ENCODE measurements at places on chromosomes 1 and 21.

DNA sequence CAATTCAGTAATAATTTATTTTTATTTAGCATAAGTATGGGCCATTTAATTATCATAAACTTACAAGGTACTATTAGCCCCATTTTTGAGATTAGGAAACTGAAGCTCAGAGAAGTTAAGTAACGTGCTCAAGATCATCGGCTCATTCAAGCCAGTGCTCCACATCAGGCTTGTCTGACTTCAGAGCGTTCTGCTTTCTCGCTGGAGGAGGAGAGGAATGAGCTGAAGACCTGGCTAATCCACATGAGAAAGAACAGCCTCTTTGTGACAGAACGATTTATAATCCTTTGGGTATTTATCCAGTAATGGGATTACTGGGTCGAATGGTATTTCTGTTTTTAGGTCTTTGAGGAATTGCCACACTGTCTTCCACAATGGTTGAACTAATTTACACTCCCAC is 39.7 kb downstream of the DDX20 start:
- DNase-seq = no peak

- DNase-seq = no peak
Measured at GRCh38 chr1:201039876-201040275, 16.4 kb upstream of the KIF21B start.

- no peak for DNase-seq
Measured at GRCh38 chr1:114588196-114588689, 6.8 kb upstream of the BCAS2 start.

DNA sequence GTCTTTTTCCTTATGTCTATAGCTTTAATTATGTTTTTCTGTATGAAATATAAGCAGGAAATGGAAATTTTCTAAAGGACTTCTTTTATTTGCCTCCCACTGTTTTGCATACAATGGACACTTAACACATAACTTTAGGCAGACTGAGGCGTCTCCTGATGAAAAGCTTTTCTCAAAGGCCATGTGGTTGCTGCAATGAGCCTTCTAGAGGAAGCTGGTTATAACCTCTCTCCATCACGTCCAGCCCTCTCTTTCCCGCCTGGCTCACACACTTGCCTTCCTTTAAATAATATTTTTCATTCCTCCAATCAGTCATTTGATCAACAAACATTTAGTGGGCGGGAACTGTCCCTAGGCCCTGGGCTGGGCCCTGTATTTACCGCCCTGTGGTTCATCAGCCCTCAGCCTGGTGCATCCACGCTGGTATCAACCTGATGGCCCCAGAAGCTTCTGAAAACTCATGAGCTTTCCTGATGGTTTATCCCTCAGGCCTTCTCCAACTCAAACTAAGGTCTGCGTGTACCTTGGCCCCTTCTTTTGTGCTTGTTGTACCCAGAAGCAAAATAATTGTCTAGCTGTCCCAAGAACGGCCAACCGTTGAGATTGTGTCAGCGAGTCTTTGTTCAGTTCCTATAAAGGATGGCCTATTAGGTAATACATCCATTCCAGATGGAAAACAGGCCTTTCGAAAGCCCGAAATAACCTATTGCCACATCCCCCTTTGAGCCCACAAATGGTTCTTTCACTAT is 75.3 kb upstream of the LYST start:
- DNase-seq = no peak

GRCh38 chr1:21543598-21543997 is 34.4 kb downstream of the ALPL start:
- DNase-seq = no peak

- DNase-seq = peak; percentile 42
Measured at GRCh38 chr1:182235952-182236650, 155.5 kb downstream of the GLUL start.

DNA sequence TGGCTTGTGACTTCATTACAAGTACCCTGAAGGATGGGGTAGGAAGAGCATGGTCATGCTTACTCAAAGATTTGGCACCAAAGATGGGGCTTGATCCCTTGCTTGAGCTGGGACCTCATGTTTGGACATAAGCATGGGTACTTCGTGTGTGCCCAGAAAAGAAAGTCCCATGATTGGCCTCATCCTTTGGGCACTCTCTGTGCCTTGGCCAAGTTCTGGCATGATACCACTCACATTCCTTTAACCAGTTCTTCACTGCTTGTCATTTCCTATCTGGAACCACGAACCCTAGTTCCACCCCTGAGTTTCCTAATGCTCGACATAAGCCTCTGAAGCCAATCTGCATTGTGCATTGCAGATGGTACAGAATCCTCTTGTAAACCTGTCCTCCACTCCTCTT is 107.0 kb downstream of the NAV1 start:
- no peak for DNase-seq

DNA sequence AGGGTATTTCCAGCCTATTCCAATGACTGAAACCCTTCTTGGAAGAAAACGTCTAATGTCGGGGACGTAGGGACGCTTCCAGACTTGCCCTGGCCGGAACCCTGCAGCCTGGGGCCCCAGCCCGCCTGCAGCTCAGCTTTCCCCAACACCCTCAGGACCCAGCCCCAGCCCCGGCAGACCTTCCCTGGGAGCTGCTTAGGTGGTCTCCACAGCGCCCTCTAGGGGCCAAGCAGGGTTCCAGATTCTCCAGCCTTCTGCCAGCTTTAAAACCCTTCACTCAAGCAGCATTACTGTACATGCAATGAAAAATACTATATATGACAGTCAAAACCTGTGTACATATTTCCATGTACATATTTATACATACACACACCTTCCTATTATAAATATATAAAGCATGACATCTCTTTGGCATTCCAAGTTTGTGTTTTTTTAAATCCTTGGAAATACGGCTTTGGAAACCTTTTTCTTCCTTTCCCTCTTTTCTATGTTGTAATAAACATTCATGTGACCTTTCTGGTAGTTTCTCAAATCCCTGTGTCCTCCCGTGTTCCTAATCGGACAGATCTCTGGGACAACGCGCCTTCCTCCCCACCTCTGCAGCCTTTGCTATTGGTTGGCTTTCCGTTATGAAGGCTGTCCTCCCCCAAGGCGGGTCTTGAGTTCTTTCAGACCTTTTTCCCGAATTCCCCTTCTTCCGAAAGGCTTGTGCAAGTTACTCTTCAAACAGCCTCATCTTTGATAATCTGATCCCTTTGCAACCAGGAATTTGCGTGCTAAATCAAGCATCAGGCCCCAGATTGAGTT is 60.3 kb downstream of the STUM start:
- peak; percentile 72 for DNase-seq

DNA sequence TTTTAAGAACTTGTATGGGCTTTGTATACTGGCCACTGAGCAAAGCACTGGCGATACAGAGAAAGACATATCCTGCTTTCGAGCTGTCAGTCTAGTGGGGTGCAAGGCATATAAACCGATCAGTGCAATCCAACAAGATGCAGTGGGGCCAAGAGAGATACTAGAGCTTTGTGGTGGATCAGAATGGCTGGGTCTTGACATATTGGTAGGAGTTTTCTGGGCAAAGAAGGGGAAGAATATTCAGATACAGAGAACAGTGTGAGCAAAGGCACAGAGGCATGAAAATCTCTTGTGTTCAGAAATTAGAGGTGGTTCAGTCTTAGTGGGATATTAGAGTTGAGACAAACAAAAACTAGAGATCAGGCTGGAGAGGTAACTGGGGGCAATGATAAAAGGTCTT is 49.2 kb downstream of the FOXO6 start:
- DNase-seq = no peak
